GM18507 (cell line): ENCODE measurements at places on chromosomes 2 and 18.

DNA sequence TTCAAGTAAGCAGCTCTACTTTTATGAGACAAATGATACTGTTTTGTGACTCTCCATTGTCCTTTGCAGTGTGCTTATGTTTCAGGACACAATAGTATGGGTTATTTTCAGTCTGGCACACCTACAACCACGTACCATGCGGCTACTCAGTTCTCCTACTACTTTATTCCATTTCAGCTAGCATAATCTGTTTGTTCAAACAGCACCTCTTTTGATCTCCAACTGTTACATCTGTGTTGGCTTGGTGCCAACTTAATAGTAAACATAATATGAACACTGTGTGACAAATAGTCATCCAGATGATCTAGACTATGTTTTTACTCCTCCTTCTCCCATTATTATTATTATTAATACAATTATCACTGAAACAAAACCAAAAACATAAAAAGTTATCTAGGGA, 40.5 kb downstream of the MYO3B start:
- no peak for DNase-seq

DNA sequence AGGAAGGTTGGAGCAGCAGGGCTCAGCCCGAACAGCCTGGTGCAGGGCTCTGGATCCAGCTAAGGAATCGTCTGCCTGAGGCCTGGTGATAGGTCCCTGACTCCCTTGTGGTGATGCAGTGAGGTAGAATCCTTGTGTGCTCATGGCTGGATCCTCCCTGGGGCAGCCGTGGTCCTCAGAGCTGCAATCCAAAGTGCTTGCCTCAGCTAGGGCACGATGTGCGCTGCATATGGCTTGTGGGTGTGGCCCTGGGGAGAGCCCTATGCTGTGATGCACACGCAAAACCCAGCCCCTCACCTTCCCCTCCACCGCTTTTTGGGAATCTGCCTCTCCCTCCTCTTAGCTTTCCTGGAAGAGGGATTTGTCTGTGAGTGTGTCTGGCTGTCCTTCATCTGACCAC, 142.2 kb downstream of the DYSF start:
- DNase-seq = no peak

- no peak for DNase-seq
Observed at GRCh38 chr2:117707874-117708273, 106.6 kb upstream of the DDX18 start.

GRCh38 chr2:218872645-218873358, 7.8 kb upstream of the WNT10A start:
- no peak for DNase-seq

GRCh38 chr2:214379227-214379626, 31.6 kb upstream of the VWC2L start:
- no peak for DNase-seq

DNA sequence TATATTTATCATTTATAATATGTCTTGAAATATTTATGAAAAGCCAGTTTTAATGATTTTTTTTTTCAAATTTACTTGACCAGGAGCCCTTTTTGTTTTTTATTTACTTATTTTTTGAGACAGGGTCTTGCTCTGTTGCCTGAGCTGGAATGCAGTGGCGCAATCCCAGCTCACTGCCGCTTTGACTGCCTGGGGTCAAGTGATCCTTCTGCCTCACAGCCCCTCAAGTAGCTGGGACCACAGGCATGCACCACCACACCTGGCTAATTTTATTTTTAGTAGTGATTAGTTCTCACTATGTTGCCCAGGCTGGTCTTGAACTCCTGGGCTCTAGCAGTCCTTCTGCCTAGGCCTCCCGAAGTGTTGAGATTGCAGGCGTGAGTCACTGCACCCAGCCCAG, 5.7 kb downstream of the EPB41L5 start:
- no peak for DNase-seq

DNA sequence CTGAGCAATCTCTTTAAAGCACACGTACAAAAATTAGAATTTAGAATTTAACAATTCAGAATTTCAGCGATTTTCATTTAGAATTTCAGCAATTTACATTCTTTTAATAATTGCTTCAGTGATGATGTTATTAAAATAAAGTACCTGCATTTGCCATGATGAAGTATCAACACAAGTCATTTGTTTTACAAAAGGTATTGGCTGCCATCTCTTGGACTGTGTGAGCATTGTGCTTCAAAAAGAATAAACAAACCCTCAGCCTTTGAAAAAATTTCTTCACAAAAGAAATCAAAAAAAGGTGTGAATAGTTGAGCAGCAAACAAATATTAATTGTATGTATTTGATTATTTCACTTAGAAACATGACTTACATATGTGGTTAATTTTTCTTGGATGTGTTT, 27.1 kb upstream of the ZC3H15 start:
- DNase-seq = no peak

DNA sequence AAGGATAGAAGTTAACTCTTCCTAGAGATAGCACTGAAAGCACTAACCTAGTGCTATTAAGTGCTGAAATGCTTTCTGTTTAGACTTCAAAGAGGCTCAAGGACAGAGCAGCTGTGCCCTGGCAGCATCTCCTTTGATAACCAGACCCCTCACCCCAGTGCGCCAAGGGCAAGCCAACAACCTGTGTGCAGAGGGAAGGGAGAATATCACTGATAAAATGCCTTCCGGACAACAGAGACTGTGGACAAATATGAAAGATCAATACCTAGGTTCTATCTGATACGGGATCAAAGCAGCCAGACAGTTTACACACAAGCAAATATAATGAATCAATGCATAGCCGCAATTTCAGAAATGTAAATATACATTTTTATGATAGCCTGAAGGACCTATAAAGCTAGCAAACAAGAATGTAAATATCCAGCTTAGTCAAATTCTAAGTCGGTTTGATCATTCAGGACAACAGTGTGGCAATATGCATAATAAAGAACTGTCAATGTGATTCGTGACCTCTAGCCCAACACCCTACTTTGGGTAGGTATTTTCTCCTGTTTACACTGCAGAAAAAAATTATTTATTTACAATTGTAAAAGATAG, 91.8 kb upstream of the RFX8 start:
- DNase-seq = no peak

DNA sequence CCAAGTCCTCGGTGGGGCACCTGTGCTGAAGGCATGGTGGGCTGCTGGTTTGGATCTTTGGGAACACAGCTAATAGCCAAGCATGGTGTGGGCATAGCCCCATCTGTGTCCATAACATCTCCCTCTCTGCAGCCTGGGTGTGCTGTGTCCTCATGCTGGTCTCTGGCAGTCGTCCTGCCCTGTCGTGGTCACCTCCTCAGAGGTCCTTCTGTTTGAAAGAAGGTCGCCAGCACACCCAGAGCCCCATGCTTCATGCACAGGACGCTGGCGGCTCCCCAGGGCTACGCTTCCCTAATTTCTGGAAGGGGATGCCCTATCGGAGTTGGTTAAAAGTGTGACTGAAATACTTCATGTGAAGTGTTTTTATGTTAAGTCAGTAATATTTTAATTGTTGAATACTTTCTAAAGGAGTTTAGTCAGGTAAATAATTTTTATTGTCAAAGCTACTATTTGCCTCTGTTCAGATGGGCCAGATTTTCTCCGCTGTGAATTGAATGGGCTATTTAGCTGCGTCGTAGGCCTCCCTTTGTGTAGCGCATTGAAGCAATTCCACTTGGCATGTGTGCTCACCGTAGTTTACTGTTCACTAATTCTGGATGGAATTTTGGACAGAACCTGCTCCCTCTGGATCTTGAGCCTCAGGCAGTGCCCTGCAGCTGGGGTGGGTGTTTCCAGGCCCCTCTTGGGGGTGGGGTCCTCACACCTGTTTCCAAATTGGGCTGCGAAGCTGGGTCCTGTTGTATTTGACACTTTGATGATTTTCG, 81.9 kb downstream of the WDSUB1 start:
- no peak for DNase-seq
